ENCODE measurements at places on chromosomes 7 and 10.
A peak's percentile ranks its signal among the peaks of the same experiment; 100 is the strongest.

GRCh38 chr7:33743594-33743993 is 161.7 kb upstream of the BMPER start:
- DNase-seq, result peak; percentile 68

GRCh38 chr7:156147104-156147503 is 334.8 kb upstream of the SHH start:
- no peak for DNase-seq

DNA sequence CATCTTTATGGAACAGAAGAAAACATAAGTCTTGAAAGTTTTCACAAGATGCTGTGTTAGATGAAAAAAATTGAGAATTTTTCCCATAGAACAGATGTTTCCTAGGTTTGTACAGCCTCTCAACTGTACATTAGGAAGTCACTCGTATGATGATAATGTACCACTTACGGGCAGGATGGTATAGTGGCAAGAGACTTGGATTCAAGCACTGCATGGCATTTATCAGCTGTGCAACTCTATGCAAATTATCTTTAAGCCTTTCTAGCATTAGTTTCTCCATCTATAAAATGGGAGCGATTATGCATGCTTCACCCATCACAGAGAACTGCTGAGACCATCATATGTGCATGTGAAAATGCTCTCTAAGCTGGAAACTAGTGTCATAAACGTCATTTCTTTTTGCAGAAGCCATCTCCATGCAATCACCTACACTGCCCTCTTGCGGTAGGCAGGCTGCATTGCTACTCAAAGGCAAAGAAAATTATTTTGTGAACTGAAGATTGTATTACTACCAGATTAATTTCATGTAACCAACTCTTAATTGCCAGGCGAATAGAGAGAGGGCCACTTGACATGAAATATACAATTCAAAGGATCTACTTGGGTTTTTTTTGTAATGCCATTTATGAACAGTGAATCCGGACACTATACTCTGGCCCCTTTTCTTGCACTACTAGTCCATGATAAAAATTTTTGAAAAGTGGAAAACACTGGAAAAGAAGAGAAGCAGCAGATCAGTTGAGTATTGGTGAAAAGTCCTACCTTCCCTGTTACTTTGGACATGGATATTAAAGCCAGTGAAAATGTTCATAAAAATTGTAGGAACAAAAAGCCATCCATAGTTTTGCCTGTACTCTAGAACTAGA is 102.3 kb downstream of the JAZF1 start:
- DNase-seq, result no peak

DNA sequence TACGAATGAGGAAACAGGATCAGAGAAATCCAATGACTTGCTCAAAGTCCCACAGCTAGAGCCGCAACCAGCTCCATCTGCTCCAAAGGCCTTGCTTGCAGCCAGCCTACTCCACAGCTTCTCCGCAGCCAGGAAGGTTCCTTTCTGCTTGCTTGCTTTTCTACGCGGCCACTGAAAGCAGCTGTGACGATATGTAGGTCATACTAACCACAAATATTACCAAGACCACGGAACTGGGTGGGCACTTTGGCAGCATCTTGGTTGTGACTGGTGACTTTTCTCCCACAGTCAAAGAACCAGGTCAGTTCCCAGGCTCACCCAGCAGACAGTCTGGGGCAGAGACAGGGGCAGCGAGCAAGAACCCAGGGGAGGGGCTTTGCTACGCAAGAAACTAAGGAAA is 86.4 kb downstream of the FAM53B start:
- DNase-seq, result peak; percentile 31

GRCh38 chr7:35253710-35254495 is at the start of gene TBX20:
Gene TBX20 (minus strand): TSS chr7:35254100. CDS start chr7:35253620, 480 bp downstream.
- DNase-seq, result no peak

DNA sequence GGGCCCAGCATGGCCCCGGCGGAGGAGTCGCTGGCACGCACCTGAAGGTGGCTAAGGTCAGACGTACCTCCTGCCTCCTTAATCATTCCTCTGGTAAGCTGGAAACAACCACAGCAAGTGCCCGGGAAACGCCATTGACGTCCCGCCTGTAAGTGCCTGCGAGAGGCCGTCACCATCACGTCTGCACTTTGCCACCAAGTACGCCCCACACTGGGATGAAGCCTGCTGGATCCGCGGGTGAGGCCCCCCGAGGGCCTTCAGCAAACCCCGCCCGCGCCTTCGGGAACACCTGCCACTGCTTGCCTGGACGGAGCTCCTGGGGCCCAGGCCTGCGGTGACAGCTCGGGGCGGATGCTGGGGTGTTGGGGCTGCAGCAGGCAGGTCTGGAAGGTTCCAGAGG is 12.5 kb downstream of the ADGRA1 start:
- DNase-seq, result no peak

GRCh38 chr10:125565046-125565445 is 117.9 kb downstream of the TEX36 start:
- no peak for DNase-seq

GRCh38 chr10:36332926-36333325 is 690.8 kb upstream of the FZD8 start:
- no peak for DNase-seq

- DNase-seq, result no peak
Measured at GRCh38 chr7:136911344-136911743, 42.9 kb downstream of the CHRM2 start.

GRCh38 chr7:107035446-107035845 is 9.1 kb upstream of the PRKAR2B start:
- DNase-seq, result peak; percentile 86

DNA sequence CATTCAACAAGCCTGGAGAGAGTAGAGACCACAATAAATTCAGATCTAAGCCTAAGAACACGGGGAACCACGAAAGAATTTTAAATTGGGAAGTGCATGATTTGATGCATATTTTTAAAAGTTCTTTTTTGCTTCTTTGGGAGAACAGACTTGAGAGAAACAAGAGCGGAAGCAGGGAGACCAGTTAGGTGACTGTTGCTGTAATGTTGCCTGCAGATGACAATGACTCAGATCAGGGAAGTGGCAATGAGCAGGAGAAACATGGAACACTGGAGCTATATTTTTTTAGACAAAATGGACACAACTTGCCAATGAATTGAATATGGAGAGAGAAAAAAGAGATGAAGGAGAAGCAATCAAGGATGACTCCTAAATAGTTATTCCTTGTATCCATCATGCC is 125.1 kb downstream of the RAPGEF5 start:
- DNase-seq, result no peak

GRCh38 chr7:66604198-66604597 is 24.5 kb upstream of the KCTD7 start:
- DNase-seq, result no peak

DNA sequence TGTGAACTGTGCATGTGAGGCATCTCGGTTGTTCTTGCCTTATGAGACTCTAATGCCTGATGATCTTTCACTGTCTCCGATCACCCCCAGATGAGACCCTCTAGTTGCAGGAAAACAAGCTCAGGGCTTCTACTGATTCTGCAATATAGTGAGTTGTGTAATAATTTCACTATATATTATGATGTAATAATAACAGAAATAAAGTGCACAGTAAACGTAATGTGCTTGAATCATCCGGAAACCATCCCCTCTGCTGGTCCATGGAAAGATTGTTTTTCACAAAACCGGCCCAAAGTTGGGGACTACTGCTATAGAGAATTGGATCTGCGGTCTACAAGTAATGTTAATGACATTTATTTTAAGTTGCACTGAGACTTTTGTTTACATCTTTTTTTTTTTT is 126.7 kb downstream of the TPST1 start:
- no peak for DNase-seq

- DNase-seq, result no peak
Measured at GRCh38 chr10:132187430-132188138, 836 bp downstream of the DPYSL4 start.

- DNase-seq, result no peak
Measured at GRCh38 chr10:51663086-51663485, 36.3 kb downstream of the CSTF2T start.

- no peak for DNase-seq
Measured at GRCh38 chr7:158606129-158606528, 18.5 kb upstream of the PTPRN2 start.

- peak; percentile 81 for DNase-seq
Measured at GRCh38 chr10:114856544-114857287, 35.1 kb downstream of the FHIP2A start.

DNA sequence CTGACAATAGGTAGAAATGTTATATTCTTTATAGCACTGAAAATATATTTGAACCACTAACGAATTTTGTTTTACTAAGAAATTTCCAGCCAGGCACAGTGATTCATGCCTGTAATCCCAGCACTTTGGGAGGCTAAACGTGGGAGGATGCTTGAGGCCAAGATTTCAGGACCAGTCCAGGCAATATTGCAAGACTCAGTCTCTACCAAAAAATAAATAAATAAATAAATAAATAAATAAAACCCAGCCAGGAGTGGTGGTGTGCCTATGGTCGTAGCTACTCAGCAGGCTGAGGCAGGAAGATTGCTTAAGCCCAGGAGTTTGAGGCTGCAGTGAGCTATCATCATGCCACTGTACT is 39.8 kb downstream of the PIP4K2A start:
- no peak for DNase-seq

DNA sequence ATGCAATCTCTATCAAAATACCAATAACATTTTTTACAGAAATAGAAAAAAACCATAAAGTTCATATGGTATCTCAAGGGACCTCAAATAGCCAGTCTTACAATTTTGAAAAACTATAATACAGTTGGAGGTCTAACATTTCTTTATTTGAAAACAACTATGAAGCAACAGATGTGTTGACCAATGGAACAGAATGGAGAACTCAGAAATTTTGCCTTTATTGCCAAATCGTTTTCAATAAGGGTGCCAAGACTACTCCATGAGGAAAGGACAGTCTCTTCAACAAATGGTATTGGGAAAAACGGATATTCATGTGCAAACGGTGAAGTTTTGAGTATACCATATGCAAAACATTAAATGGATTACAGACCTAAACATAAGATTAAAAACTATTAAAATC is 470.8 kb upstream of the DPP6 start:
- DNase-seq, result no peak

DNA sequence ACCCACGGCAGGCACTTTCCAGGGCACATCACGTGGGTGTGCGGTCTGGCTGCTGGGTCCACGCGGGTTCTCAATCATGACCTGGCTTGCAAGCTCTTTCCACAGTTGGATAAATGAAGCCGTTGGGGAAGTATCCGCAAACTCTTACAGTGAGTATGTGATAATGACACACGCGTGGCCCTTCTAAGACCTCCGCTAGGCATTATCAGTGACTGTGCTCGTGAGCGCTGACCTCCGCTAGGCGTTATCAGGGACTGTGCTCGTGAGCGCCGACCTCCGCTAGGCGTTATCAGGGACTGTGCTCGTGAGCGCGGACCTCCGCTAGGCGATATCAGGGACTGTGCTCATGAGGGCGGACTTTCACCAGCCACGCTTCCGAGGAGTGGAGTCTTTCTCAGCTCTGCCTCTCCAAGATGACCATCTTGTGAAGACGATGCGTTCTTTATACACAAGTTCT is 107.0 kb downstream of the WDR37 start:
- DNase-seq, result no peak

DNA sequence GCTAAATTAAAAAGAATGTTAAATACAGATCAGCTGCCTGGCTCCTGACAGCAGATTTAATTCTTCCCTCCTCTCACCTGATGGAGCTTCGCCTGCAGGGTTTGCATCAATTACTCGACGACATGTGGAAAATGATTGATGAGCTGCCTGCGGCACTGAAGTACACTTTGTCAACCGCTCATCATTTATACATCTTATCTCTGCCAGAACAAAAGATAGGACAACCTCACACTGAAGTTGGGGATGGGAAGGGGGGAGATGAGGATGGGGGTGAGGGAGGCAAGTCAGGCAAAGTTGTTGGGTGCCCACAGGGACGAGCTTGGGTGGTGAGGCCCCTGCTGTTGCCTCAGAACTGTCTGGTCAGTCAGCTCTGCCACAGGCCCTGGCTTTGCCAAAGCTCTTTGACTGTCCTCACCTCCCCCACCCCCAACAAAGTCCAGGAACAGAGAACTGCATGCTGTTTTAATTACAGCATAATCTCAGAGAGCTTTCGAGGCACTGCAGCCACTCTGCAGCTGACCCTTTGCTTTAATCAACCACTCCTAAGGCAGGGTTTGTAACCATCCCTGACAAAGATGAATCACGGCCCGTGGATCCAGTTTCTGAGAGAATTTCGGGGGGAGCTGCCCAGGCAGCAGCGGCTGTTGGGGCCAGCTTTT is 702.3 kb downstream of the LRMDA start:
- no peak for DNase-seq

DNA sequence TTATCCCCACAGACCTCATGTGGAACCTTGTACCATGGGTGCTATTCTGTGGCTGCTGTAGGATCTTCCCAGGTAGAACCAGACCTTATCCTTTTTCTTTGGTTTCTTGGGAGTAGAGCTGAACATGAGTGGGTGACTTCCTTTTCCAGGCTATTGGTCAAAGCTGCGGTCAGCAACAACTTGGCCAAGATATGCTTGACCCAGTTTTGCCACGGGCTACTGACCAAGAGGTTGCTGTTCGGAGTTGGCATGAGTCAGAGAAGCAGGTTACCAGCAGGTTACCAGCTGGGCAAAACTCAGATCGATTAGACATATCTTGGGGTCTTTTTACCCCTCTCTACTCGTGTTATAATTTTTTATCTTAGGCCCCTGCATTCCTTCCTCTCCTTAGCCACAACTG is 36.7 kb upstream of the HDAC9 start:
- DNase-seq, result no peak
